Hematopoietic multipotent progenitor cell treated with erythropoietin and hydrocortisone succinate and interleukin-3 and kit ligand, for 17 days (in vitro differentiated cells): ENCODE measurements at places on chromosomes 7 and 10.
A peak's percentile ranks its signal among the peaks of the same experiment; 100 is the strongest.

DNA sequence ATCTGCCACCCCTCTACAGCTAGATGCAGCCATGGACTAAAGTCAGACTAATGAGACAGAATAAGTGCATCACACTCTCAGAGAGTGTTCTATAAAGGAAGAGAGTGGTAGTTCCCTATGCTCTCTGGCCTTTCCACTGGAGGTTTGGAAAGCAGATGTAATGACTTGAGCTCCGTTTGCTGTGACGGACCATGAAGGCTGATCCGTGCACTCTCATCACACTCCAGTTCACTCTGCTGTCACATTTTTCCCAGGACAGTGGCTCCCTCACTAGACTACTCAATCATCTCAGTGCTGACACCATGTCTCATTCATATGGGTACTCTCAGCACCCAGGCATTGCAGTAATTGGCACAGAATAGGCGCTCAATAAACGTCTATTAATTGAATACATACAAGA, 20.4 kb downstream of the TRDMT1 start:
- no peak for DNase-seq

DNA sequence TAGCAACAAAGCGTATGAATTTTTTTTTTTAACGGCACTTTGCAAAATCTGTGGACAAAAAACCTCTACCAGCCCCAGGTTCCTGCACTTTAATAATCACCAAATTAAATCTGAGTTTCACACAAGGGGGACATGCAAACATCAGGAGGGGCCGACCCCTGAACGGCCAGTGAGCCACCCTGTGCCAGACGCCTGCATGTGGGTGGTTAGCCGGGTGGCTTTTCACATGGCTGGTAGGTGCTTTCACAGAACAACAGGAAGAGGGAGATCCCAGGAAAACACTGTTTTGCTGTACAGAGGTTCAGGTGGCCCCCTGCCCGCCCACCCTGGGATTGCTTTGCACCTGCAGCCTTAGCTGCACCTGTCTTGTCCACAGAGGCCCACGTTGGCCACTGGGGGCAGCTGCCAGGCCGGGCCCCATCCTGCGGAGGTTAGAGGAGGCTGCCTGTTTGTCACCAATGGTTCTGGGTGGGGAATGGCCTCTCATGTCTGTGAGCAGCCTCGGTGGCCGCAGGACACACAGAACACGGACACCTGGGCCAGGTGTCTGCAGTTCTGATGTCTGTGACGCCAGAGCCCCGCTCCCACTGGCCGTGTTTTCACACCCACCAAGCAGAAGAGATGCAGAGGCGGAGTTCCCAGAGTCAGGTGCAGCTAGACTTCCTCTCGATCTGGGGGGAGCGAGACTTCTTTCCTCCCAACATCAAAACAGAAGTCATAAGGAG, 107.7 kb downstream of the FAM53B start:
- no peak for DNase-seq

GRCh38 chr7:48660306-48660870, 264.0 kb upstream of the CDC14C start:
- DNase-seq = no peak

DNA sequence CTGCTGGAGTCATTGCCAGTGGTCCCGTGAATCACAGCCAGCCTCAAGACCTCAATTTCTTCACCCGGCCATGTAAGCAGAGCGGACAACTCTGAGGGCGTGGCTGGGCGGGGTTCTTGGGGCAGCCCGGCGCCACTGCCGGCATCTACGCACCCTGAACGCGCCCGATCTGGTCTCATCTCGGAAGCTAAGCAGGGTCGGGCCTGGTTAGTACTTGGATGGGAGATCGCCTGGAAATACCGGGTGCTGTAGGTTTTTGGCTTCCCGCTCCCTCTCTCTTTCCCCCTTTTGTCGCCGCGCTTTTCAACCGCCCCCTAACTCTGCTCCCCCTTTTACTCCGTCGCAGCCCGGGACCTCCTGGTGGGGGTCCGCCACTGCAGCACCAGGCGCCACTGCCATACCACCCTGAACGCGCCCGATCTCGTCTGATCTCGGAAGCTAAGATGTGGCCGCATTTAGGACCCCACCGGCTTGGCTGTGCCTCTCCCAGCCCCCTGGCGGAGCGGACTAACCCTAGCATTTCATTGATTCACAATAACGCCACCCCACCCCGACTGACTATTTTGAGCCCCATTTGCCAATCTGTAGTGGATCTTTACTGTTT, 25.3 kb downstream of the GARIN1A start:
- no peak for DNase-seq

GRCh38 chr7:22200238-22200637, 156.7 kb downstream of the RAPGEF5 start:
- no peak for DNase-seq

DNA sequence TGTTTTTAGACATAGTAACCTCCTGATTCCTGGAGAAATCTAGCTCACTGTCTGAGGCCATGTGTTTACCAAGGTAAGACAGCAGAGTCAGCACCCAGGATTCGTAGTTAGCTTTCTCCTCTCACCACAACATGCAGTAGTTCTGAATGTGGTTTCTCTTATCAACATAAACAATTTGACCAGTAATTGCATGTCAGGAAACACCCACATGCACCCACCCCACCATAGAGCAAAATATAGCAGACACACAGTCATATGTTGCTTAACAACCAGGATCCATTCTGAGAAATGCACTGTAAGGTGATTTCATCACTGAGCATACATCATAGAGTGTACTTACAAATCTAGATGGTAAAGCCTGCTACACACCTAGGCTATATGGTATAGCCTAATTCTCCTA, 1004.0 kb downstream of the ANKRD7 start:
- DNase-seq = no peak

GRCh38 chr7:32858648-32859047, 32.9 kb downstream of the KBTBD2 start:
- no peak for DNase-seq

DNA sequence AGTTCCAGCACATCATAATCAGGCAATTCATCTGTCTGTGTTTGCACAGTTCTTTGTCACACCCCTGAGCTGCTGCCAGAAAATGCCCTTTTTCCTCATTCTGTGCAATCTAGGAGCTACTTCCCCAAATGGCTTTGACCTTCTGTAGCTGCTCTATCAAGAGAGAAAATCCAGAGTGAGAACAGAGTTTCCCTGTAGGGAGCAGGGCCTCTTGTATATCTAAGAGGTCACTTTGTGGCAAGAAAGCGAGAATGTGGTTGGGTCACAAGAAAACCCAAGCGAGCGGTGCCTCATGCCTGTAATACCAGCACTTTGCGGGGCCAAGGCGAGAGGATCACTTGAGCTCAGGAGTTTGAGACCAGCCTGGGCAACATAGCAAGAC, 24.3 kb downstream of the SLC29A3 start:
- no peak for DNase-seq

DNA sequence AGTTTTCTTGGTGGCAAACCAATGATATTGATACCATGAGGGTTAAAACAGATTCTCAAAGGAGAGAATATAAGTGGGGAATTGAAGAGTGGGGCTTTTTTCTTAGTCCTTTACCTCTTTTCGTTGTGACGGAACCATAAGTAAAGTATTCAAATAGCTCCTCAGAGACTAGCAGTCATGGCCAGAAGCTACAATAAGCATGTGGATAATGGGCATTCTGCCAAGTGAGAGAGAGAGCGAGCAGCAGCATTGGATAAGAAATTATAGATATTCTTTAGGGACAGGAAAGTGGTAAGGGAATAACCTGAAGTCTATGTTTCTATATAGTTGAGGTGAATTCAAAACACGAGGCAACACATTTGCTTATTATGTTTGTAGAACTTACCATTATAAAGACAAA, 235.1 kb downstream of the SEMA3E start:
- no peak for DNase-seq

- no peak for DNase-seq
Observed at GRCh38 chr7:153628825-153629224, 423.4 kb upstream of the DPP6 start.

DNA sequence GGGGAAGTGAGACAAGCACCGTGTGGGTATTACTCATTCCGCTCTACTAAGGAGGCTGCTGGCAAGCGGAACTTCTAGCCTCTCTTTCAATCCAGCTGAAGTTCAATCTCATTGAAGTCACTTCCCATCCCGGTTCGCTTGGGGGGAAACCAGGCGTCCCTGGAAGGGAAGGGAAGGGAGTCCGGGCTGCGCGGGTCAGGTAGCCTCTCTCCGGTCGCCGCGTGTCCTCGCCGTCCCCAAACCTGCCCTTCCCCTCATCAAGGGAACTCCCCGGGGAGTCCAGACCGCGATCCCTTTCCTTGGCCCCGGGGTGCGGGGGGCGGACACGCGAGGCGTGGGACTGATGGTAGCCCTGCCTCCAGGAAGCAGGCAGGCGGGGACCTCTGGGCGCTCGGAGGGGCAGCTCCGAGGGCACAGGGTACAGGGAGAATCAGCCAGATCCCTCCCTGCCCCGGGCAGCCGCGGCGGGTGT, 598 bp upstream of the ZEB1 start:
- peak; percentile 6 for DNase-seq

- no peak for DNase-seq
Observed at GRCh38 chr10:127418536-127419168, 130.5 kb upstream of the NPS start.

DNA sequence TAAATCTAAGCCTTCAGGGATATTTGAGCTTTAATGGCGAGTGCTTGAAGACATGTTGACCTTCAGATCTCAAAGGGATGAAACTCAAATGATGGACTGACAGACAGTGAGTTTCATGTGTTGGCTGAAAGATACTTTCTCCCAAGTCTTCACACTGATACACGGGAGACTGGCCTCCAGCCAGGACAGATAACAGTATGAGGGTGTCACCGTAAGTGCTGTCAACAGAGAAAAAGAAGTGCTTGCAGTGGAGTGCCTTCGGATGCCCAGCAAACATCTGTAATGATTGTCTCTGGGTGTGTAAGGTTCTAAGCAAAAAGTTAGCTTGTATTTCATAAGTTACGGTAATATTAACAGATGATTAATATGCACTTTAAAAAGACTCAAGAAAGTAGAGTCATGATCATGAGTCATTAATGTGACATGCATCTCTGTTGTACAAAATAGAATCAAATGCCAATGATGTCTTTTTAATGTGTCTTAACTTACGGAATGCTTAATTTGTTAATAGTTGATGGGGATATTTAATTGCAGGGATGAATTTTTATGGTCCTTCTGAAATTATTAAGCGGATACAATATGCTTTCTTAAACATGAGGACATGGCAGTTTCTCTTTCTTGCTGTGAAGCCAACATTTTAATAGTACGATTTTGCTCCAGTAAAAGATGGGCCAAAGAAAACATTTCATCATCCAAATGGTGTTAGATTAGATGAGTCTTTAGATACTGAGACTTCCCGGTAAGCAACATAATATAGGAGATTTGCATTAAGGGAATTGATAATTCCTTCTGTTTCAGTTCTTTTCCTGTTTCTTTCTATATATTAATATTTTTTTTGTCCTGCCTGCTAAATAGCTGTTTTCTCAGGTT, 292.5 kb downstream of the GALNT17 start:
- DNase-seq = no peak

DNA sequence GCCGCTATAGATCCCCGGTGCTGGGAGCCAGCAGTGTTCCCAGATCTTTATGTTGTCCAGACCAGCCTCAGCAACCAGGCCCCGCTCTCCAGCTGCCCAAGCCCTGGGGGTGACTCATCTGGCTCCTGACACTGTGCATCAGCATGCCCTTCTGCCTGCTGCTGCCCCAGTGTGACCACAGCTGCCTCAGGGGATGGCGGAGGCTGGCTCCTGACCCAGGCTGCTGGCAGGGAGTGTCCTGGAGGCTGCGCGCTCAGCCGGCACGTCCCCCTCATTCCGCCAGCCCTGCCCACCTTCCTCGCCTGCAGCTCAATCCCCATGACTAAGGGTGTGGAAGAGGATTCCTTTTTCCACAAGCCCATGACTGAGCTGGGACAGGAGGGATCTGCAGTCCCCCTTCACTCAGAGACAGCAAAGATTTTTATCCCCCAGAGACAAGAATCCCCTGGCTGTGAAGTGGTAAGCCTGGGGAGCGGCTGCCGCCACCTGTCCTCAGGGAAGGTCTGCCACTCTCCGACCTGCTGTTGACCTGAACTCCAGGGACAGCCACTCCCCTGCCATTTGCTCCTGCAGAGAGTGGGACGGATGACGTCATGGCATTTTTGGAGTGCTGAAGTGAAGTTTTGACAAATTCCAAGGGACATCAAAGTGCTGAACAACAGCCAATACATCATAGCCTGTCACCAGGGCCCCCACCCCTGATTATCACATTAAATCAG, 182.8 kb upstream of the BMPER start:
- DNase-seq = no peak
